Large intestine (tissue), 12 donors: ENCODE measurements at places on chromosomes 5 and 9.

- no peaks in the 10 kb centered on the region for H3K27me3 ChIP-seq
- no peak overlapping the region for H3K27ac ChIP-seq
- no peak for DNase-seq
- no peak overlapping the region for H3K4me3 ChIP-seq
- H3K36me3 ChIP-seq: no peaks in the 10 kb centered on the region
These were observed 131.3 kb upstream of the ARRDC3 start for GRCh38 chr5:91514400-91514799.

GRCh38 chr5:73821003-73821402 is 195.0 kb downstream of the ARHGEF28 start:
- no peaks in the 10 kb centered on the region for H3K27me3 ChIP-seq
- DNase-seq: no peak
- no peak overlapping the region for H3K4me3 ChIP-seq
- peaks cover 12% of the 10 kb centered on the region for H3K4me1 ChIP-seq
- H3K27ac ChIP-seq: no peak overlapping the region

GRCh38 chr9:84974855-84975254 is 305.3 kb downstream of the NTRK2 start:
- no peaks in the 10 kb centered on the region for H3K36me3 ChIP-seq
- H3K27ac ChIP-seq: no peak overlapping the region
- H3K4me3 ChIP-seq: no peak overlapping the region
- DNase-seq: no peak
- no peaks in the 10 kb centered on the region for H3K27me3 ChIP-seq

DNA sequence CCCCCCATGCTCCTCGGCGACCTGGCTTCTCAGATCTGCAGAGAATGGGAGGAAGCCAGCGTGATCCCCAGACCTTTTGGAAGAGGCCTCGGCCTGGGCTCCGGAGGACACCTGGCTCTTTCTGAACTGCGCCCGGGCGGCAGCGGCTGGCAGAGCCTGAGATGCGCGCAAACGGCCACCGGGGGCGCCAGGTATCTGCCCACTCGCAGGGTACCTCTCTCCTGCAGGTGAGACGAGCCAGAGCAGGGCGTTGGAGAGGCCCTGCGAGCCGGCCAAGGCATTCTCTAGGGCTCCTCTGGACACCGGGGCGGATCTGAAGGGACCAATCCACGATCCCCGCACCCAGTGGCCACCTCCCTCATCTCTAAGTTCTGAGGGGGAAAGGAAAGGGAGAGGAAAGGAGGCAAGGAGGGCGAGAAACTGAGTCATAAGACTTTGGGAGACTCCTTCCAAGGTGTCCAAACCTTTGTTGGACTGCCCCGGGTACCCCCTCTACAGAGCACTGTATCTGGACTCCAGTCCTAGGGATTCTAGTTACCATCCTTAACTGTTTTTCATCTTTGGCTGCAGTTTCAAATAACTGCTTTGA is 55.0 kb upstream of the SLC46A2 start:
- H3K36me3 ChIP-seq: no peaks in the 10 kb centered on the region
- no peak overlapping the region for H3K27ac ChIP-seq
- peaks cover 11% of the 10 kb centered on the region for H3K27me3 ChIP-seq
- no peak overlapping the region for H3K4me3 ChIP-seq

- no peaks in the 10 kb centered on the region for H3K27me3 ChIP-seq
- peaks cover 75% of the 10 kb centered on the region for H3K4me1 ChIP-seq
- no peak for DNase-seq
- no peak overlapping the region for H3K4me3 ChIP-seq
These were observed 27.3 kb downstream of the RXRA start for GRCh38 chr9:134353539-134353938.
